H54 (cell line): ENCODE measurements at places on chromosomes 5 and 9.

DNA sequence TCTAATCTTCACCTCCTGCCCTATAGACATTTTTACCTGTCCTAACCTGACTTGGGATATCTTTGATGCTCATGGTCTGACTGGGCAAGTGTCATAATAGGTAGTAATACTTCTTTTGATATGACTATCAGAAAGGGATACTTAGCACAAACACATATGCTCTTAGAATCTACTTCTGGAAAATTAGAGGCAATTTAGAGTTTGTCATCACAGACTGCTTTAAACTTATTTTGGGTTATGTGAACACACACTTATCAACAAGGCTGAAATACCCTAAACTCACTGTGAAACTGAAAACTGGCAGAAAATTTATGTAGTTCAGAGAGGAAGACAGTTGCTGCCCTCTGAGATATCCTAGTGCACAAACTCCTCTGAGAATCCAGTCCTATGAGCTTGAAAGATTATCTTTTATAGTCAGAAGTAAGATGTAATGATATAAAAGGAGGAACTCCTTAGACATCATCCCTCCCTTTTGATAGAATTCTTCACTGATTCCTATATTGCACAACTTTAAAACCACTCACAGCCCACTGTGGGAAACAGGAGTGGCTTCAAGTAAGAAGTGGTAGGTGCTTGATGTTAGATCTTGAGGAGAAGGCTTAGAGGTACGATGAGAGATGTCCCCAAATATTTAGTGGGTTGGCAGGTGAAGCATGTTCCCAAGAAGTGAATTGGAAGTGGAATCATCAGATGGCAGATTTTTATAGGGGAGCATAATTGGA, 273.3 kb downstream of the MAN2A1 start:
- DNase-seq, result no peak

- no peak for DNase-seq
Measured at GRCh38 chr5:15936505-15937245, 242.9 kb downstream of the MARCHF11 start.

- DNase-seq, result no peak
Measured at GRCh38 chr5:93572101-93572607, 8.9 kb downstream of the NR2F1-AS1 start.

DNA sequence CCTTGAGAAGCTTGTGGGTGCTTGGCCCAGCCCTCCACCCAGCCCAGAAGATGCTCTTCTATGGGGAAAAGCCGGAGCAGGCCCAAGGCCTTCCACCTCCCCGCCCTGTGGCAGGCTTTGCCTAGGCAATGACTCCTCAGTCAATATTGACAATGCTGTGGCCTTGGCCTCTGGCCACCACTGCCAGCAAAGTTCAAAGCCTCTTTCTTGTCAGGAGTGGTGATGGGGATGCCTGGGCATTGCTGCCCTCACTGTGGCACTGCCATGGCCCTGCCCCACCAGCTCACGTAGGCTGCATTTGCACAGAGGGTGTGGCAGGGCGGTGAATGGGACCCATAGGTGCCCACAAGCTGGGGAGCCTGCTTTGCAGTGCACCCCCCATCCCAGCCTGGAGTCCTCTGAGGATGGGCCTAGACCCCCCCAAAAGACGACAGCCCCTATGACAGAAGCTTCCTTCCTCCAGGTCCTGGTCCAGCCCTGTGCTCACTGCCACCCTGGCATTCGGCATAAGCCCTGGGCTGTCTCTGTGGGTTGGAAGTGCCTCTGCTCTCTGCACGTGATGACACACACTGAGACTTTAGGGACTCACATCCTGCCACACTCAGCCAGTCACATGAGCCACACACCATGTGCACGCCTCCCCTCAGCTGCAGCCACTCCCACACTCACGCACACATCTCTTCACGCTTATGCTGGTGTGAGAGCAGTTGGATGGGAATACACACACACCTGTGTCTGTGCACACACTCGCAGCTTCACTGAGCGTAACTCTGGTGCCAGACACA, 31.1 kb downstream of the MORN5 start:
- DNase-seq, result peak; percentile 57

GRCh38 chr5:96776621-96777020, 31.1 kb downstream of the ERAP1 start:
- DNase-seq, result no peak

DNA sequence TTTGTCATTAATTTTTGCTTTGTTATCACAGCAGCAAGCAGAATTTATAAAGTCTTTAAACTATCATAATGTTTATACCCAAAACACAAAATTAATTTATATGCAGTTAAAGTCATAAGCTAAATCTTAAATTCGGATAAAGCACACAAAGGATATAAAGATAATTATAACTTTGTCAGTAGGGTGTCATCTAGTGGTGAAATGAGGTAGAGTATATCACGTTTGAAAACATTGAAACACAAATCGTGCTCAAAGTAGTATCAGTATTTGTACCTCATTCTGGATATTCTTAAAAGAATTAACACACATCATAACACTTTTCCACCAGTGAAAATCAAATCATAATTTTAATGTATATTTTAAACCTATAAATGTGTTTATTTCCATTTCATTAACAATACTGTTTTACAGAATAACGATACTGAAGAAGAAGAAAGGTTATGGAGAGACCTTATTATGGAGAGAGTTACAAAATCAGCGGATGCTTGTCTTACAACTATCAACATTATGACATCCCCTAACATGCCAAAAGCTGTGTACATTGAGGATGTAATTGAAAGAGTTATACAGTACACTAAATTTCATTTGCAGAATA, 129.5 kb downstream of the NIPBL start:
- no peak for DNase-seq

- peak; percentile 74 for DNase-seq
Measured at GRCh38 chr9:128636024-128636390, 20.6 kb downstream of the DYNC2I2 start.

GRCh38 chr9:134167530-134167931, 3.2 kb upstream of the RNU6ATAC start:
- peak; percentile 75 for DNase-seq

DNA sequence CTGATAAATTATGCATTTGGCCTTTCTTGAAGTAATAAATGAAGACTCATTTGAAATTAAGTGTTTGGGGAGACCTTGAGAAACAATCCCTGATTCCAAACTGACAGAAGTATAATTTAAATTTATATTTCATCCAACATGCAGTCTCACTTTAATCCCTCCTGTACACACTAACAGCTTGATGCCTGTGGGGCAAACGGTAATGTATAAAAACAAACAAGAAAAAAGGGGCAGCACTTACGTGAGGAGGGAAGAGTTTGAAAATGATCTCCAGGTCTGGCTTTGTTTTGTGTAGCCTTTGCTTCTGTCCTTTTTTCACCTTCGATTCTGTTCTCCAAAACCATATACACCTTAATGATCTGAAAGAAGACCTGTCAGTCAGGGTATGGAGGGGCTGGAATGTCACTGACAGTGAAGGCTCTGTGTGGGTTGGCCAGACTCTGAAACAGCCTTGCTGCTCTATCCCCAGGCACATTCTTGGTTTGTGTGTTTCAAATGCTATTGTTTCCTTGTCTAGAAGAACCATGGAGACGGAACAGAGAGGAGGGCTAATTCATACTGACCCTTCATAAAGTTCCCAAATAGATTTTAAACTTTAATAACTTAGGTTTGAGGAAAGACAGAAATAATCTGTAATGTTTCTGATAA, 338.2 kb upstream of the WWC1 start:
- DNase-seq, result no peak

DNA sequence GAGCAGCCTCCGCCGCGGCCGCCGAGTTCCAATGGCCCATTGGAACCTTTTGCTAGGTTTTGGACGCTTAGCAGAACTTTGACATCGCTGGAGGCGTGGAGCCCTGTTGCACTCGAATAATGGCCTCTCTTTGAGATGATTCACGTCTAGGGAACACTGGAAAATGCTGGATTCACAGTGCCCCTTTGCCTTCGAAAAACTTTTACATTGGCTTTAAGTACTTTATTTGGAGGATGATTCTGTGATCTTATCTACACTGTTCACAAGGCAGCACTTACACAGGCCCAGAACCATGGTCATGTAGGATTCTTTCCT, 536 bp upstream of the PPIC start:
- DNase-seq, result no peak

- no peak for DNase-seq
Measured at GRCh38 chr9:13053504-13053903, 226.0 kb downstream of the MPDZ start.

GRCh38 chr5:179317411-179318220, 27.6 kb downstream of the ADAMTS2 start:
- DNase-seq, result no peak

DNA sequence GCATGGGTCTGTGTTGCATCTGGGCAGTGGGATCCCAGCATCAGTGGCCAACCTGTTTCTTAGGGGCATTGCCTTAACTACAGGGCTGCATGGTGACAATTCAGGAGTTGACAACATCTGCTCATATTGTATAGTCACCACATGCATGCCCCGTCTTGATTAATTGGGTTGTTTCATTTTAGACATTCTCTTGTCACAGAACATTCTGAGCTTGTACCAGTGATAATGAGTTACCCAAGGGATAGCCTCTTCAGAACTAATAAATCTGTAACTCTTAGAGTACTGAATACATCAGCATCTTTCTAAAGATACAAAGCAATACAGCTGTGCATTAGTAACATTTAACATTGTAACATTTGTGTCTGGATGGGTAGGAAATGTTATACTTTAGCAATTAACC, 426.5 kb upstream of the CD180 start:
- no peak for DNase-seq

DNA sequence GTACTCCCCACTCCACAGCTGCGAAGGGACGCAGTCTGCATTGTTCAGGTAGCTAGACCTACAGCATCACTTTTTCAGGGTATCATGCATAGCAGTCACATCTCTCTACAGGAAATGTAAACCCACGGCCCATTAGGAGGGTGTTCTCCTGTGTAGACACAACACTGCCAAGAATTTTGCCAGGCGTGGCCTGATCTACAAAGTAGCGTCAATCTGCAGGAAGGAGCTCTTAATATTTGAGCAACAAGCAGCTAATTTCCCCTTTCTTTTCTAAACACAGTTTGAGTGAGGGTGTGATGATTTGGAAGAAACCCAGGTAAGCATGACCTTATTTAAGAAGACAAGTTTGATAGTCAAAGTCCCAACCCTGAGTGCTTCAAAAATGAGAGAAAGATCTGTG, 419.0 kb downstream of the GADD45G start:
- no peak for DNase-seq

GRCh38 chr5:9222054-9222976, 323.6 kb downstream of the SEMA5A start:
- DNase-seq, result no peak

DNA sequence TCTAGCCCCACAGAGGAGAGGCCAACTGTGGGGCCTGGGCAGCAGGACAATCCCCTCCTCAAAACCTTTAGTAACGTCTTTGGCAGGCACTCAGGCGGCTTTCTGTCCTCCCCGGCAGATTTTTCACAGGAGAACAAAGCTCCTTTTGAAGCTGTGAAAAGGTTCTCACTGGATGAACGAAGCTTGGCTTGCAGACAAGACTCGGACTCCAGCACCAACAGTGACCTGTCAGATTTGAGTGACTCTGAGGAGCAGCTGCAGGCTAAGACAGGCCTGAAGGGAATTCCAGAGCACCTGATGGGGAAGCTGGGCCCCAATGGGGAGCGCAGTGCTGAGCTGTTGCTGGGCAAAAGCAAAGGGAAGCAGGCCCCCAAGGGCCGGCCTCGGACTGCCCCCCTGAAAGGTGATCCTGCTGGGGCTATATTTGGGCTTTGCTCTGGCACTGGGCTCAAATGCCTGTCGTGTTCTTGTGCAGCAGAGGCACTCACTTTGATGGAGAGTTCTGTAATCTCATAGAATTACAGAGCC, 39.4 kb downstream of the KDM3B start:
- no peak for DNase-seq

- DNase-seq, result peak; percentile 36
Measured at GRCh38 chr5:7391814-7392692, 3.9 kb upstream of the ADCY2 start.

GRCh38 chr5:179051784-179052183, 8.4 kb upstream of the ZNF354C start:
- no peak for DNase-seq

DNA sequence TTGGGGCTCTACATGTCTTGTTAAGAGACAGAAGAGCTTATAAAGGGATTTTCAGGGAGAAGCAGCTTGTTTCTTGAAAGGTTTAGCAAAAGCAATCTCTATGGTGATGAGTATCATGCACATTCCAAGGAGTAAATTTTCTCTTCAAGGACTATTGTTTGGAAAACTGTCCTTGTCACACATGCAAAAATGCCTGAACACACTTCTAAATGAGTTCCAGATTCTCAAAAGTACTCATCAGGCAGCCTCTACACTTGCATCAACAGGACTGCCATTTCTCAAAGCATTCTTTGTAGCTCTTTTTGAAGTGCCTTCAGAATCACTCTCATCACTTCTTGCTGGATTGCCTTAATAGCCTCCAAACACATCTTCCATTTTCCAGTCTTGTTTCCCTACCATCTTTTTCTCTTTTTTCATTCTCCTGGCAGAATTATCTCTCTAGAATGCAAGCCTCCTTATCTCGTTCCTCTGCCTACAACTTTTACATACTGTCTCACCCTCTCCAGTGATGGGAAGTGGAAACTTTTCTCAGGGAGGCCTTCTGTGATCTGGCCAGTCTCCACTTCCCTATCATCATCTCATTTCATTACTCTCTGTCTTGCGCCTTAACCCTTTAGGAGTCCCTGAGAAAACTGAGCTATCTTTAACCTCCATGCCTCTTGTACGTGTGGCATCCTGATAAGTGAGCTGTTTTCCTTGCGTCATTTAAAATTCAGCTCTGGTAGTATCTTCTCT, 631.5 kb upstream of the TLE4 start:
- DNase-seq, result no peak

- DNase-seq, result no peak
Measured at GRCh38 chr5:131265311-131265803, 1.5 kb downstream of the CDC42SE2 start.

DNA sequence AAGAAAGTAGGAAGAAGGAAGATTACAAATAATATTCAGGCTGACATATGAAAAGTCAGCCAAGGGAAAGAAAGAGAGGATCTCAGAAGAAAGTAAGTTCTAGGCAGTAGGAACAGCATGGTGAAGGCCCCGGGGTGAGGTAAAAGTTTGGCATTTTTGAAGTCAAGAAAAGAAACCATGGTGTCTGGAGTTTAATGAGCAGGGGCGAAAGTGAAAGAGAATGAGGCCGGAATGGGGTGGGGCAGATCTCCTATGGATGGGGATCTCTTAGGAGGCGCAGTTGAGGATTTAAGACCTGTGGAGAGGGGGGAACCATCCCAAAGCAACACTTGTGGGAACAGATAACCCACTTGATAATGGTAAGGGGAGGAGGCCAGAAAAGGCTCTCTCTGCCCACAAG, 42.3 kb upstream of the SMAD5 start:
- no peak for DNase-seq
